Cardiac muscle cell (in vitro differentiated cells and primary cell): ENCODE measurements at places on chromosomes 6 and 20. TPM values are rescaled to one million over a fixed set of nuclear protein-coding genes. Genes with fewer than 3 reads are reported as not detected.

PERP gene
- total RNA-seq, result 37.2 and 40.0 TPM in 2 replicates

- H3K4me1 ChIP-seq, result peaks cover 8% of the 10 kb centered on the region
- H3K4me3 ChIP-seq, result peak overlapping the region; percentile 80
- DNase-seq, result peak; percentile 79
- H3K36me3 ChIP-seq, result no peaks in the 10 kb centered on the region
Observed at GRCh38 chr6:71420095-71420692, 131.6 kb downstream of the OGFRL1 start.

DNA sequence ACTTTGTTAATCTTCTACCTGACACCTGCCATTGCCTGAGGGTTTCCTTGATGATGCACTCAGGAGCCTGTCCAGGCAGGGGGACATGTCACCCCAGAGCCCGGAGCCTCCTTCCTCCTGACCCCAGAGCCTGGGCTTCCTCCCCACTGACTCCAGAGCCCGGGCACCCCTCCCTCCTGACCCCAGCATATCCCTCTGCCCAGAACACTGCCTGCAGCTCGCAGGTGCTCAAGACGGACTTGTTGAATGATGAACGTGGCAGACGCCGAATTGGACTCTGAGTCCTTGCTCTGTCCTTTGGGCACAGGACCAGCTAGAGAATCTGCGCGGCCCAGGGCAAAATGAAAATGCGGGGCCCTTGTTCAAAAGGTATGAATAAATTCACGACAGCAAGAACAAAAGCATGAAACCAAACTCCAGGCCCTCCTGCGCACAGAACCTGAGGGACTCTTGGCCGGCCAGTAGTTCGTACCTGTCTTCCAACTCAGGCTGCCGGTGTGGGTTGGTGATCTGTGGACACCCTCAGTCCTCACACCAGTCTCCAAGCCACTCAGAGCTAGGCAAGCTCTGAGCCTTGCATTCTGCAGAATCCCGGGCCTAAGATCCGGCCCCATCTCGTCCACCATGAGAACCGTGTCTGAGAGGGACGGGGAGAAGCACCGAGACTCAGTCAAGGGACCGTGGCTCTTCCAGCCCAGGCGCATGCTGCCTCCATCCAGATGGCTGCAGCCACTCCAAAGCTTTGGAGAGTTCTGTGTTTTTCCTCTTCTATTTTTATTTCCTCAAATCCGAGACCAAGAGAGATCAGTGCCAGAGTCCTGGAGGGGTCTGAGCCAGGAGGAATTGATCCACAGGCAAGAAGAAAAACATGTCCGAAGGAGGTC, 104.7 kb downstream of the BMP7 start:
- no peak overlapping the region for H3K4me3 ChIP-seq
- peak overlapping the region; percentile 89 for H3K27ac ChIP-seq
- peaks cover 46% of the 10 kb centered on the region for H3K4me1 ChIP-seq
- no peak for DNase-seq
- no peaks in the 10 kb centered on the region for H3K36me3 ChIP-seq

DNA sequence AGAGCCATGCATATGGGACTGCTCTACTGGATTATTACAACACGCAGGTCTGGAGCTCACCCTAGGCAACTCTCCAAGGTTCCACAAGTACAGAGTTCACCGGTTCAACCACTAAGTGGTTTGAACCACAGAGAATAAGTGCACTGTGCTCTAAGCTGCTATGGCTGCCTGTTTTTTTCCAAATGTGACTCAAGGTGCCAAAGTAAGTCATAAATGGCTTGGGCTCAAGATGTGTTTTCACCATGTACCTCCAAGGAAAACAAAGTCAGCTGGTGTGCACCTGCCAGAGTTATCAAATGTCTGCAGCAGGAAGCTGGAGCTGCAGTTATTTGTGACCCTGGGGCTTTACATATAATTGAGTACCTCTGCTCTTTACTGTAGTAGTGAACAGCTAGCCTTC, 76.7 kb downstream of the PREP start:
- peaks cover 13% of the 10 kb centered on the region for H3K4me1 ChIP-seq
- no peak for DNase-seq
- no peaks in the 10 kb centered on the region for H3K27me3 ChIP-seq
